ENCODE measurements at places on chromosomes 3 and 15. TPM values are rescaled to one million over a fixed set of nuclear protein-coding genes. Genes with fewer than 3 reads are reported as not detected.

The LOXL1 gene
- 9.9 TPM for total RNA-seq

The IMP3 gene
- total RNA-seq: 75.2 TPM

- no peaks in the 10 kb centered on the region for H3K27me3 ChIP-seq
- H3K27ac ChIP-seq: peak overlapping the region; percentile 21
- H3K4me3 ChIP-seq: no peak overlapping the region
- no peaks in the 10 kb centered on the region for H3K36me3 ChIP-seq
- peak; percentile 31 for DNase-seq
Observed at GRCh38 chr3:20023623-20024405, 11.8 kb upstream of the PP2D1 start.

DNA sequence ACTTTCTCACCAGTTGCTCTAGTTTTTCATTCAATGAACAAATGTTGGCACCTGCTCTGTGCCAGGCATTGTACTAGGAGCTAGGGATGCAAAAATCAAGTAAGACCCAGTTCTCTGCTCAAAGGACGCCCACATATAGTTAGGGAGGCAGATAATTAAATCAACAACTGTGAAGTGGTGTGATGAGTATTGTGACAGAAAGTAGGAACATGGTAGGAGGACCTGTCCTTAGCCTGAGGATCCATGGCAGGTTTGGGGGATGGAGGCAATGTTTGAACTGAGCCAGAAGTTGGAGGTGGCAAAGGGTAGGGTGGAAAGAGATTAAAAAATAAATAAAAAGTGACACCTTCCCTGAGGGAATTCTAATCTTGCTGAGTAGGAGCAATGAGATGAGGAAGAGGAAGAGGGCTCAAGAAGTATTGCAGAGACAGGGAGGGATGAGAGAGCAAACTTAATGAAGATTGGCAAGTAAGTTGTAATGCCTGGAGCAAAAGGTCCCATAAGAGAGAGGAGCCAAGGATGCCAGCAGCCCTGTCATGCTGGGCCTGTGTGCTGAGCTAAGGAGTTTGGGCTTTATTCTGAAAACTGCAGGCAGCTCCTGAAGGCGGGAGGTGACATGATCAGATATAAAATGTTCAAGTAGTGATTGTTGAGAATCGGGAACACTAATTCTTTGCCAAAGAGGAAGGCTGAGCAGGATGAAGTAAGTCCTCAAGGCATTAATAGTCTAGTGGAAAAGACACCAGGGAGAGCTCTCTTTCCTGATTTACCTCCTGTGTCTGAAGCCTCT is 184.3 kb upstream of the PPP2R3A start:
- no peaks in the 10 kb centered on the region for H3K4me1 ChIP-seq
- no peaks in the 10 kb centered on the region for H3K27me3 ChIP-seq
- H3K36me3 ChIP-seq: no peaks in the 10 kb centered on the region
- no peak for DNase-seq
- H3K4me3 ChIP-seq: no peak overlapping the region
- no peak overlapping the region for H3K27ac ChIP-seq

GRCh38 chr3:132874701-132875100 is 152.5 kb upstream of the NPHP3 start:
- no peak overlapping the region for H3K27ac ChIP-seq
- no peak for DNase-seq
- H3K27me3 ChIP-seq: no peaks in the 10 kb centered on the region
- H3K4me3 ChIP-seq: no peak overlapping the region
- no peaks in the 10 kb centered on the region for H3K36me3 ChIP-seq
- H3K4me1 ChIP-seq: no peaks in the 10 kb centered on the region

DNA sequence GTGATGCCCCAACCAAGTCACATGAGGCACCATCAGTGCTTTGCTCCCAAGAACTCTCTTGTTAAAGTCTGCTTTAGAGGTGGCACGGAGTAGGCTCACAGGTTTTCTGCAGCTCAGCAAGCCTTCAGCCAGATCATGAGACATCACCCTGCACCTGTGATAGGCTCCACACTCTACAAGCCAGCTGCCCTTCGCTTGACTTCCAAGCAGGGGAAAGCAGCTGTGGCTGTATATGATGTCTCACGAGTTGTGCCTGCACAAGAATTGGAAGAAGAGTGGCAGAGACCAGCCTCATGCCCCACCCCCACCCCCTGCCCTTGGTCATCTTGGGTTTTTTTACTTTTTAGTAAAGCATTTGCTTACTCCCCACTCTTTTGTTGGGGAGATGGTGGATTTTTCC is 22.5 kb downstream of the MRPS11 start:
- H3K36me3 ChIP-seq: no peaks in the 10 kb centered on the region
- DNase-seq: no peak
- H3K4me3 ChIP-seq: no peak overlapping the region
- no peaks in the 10 kb centered on the region for H3K4me1 ChIP-seq

DNA sequence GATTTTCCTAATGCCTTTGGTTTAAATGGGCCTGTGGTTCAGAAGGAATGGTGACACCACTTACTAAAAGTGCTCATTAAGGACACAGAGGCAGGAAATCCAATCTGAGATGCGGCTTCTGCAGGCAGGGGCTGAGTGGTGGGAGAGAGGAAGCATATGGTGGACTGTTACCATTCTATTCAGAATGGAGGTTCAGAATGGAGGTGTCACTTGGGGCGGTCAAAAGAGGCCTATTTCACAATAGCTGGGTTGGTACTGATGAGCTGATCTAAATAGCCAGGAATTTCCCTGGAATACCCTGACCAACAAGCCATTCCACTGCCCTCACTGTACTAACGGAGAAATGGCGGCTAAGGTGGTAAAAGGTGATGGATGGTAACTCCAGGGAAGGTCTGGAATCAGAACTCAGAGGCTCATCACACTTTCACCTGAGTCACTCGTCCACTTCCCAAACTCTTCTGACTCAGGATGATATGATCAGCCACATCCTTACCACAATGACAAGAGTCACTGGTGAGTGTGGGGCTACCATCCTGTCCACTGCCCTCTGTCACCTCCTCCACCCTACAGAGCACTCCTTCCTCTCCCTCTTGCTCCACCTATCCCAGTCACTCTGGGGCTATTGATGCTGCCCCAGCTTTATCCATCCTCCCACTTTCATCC is 15.7 kb downstream of the RFT1 start:
- H3K4me1 ChIP-seq: peaks cover 4% of the 10 kb centered on the region
- H3K27me3 ChIP-seq: no peaks in the 10 kb centered on the region
- no peak overlapping the region for H3K27ac ChIP-seq
- no peak overlapping the region for H3K4me3 ChIP-seq
- DNase-seq: no peak

- H3K36me3 ChIP-seq: no peaks in the 10 kb centered on the region
- no peaks in the 10 kb centered on the region for H3K4me1 ChIP-seq
- no peak for DNase-seq
Observed at GRCh38 chr15:101338502-101339057, 43.5 kb upstream of the SNRPA1 start.
